CD8-positive, alpha-beta memory T cell (primary cell): ENCODE measurements at places on chromosomes 12 and 14. TPM values are rescaled to one million over a fixed set of nuclear protein-coding genes. Genes with fewer than 3 reads are reported as not detected.

- no peak for DNase-seq
- peak overlapping the region; percentile 38 for H3K27ac ChIP-seq
- H3K4me1 ChIP-seq = peaks cover 71% of the 10 kb centered on the region
Measured at GRCh38 chr14:91412939-91413338, 4.7 kb downstream of the CCDC88C start.

DNA sequence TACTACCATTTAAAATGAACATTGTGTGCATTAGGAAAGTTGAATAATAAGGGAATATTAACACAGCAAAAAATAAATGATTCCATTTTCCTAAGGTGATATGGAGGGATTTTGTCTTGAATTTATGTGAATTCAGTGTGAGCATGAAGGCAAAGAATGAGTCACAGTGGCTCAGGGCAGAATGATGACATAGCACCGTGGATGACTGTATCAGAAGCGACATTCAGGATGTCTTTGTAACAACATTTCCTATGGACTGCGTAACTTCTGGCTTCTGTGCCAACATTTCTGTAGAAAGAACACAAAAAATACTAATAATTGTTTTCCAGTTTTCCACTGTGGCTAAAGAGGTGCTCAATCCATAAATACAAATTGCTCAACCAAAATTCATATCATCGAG, 54.6 kb downstream of the TTC8 start:
- DNase-seq = no peak
- no peaks in the 10 kb centered on the region for H3K4me1 ChIP-seq
- H3K27me3 ChIP-seq = no peaks in the 10 kb centered on the region
- no peak overlapping the region for H3K4me3 ChIP-seq

DNA sequence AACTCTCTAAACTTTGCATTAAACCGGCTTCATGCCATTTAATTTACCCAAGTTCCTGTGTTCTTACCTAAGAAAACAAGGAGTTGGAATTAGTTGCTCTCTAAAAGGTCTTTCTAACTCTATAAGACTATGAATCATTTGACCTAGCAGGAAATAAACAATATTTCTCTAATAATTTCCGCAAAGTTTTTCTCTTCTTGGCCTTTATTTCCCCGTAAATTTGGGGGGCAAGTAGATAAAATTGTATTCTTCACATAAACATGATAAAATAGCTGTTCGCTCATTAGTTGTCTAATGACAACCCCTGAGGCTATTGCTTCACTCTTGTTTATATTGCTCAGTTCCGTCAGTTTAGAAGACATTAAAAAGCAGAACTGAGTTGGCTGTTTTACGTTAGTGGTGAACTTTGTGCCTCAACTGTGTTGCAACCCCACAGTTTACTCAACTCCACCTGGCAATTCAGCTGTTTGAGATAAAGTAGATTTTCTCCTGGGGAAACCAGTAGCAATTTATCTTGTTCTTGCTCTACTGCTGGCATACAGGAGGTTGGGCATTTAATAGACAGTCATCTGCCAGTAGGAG, 74.7 kb downstream of the BTG1 start:
- H3K27ac ChIP-seq = no peak overlapping the region
- no peak overlapping the region for H3K4me3 ChIP-seq
- no peaks in the 10 kb centered on the region for H3K27me3 ChIP-seq
- no peaks in the 10 kb centered on the region for H3K36me3 ChIP-seq

DNA sequence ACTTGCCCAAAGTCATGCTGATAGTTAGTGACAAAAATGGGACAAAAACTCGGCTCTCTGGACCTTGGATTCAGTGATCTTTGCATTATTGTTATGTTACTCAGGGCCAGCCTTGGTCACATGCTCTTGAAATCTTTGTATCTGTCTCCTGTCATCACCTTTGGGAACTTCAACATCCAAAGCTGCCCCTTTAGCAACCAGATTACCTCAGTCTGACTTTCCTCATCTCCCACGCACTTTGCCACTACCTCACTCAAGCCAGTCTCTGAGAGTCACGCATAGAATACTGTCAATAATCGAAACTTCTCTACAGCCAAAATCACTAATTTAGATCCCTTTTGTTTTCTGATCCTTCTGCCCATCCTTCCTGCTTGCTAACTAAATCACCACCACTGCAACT, 90.8 kb upstream of the DAAM1 start:
- H3K4me3 ChIP-seq = no peak overlapping the region
- DNase-seq = no peak
- no peaks in the 10 kb centered on the region for H3K36me3 ChIP-seq
- H3K27ac ChIP-seq = no peak overlapping the region
- H3K27me3 ChIP-seq = no peaks in the 10 kb centered on the region
- H3K4me1 ChIP-seq = no peaks in the 10 kb centered on the region

ITGB7 gene
- total RNA-seq = 339 TPM

DNA sequence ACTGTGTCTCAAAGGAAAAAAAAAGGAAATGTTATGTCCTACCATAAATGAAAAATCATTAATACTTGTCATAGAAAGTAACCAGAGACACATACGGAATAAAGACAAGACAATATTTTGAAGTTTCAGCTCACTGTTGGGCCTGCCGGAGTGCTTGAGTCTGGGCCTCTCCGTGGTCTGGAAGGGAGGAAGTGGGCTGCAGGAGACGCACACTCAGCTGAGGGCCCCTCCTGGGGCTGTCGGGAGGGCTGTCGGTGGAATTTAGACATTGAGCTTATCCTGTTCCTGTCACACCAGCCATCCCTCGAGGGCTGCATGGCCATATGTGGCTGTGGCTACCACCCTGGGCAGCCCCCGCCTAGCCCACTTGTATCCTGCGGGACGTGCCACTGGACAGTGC, 80.6 kb downstream of the DDX51 start:
- peaks cover 17% of the 10 kb centered on the region for H3K4me1 ChIP-seq
- no peak overlapping the region for H3K27ac ChIP-seq
- H3K4me3 ChIP-seq = no peak overlapping the region
- H3K36me3 ChIP-seq = peaks cover 26% of the 10 kb centered on the region
- no peaks in the 10 kb centered on the region for H3K27me3 ChIP-seq

DNA sequence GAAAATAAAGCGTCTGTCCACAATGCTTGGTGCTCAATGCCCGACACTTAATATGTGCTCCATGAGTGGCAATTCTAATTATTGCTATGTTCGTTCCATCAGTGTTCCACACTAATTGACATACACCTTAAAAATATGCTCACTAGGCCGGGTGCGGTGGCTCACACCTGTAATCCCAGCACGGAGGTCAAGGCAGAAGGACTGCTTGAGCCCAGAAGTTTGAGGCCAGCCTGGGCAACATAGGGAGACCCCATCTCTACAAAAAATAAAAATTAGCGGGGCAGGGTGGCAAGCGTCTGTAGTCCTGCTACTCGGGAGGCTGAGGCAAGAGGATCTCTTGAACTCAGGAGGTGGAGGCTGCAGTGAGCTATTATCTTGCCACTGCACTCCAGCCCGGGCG, 635 bp upstream of the HECTD4 start:
- no peak for DNase-seq
- H3K4me3 ChIP-seq = peak overlapping the region; percentile 79
- H3K27ac ChIP-seq = peak overlapping the region; percentile 68
- H3K4me1 ChIP-seq = peaks cover 16% of the 10 kb centered on the region

WASHC3 gene
- total RNA-seq = 40.0 TPM

GRCh38 chr14:99725774-99726537, 41.9 kb downstream of the CYP46A1 start:
- no peak overlapping the region for H3K4me3 ChIP-seq
- no peaks in the 10 kb centered on the region for H3K4me1 ChIP-seq
- no peaks in the 10 kb centered on the region for H3K36me3 ChIP-seq
- no peak overlapping the region for H3K27ac ChIP-seq
- no peak for DNase-seq

RNASE7 gene
- total RNA-seq = not detected

- H3K36me3 ChIP-seq = no peaks in the 10 kb centered on the region
- H3K27me3 ChIP-seq = no peaks in the 10 kb centered on the region
- no peak overlapping the region for H3K27ac ChIP-seq
- no peak overlapping the region for H3K4me3 ChIP-seq
Measured at GRCh38 chr14:53180272-53181221, 27.4 kb upstream of the DDHD1 start.

DNA sequence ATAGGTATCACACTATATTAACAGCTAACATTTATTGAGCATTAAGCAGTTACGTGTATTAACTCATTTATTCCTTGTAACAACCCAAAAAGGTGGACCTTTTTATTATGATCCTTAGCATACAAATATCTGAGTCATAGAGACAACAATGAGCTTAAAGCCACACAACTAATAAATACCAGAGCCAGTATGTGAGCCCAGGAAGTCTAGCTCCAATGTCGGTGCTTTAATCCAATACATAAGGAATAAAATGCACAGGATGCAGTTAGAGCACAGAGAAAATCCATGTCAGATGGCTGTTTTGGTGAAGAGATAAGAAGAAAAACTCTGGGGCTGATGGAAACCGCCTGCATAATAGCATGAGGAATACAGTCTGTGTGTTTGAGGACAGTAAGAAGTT, 888.6 kb downstream of the TMTC2 start:
- H3K4me3 ChIP-seq = no peak overlapping the region
- H3K27me3 ChIP-seq = no peaks in the 10 kb centered on the region

DNA sequence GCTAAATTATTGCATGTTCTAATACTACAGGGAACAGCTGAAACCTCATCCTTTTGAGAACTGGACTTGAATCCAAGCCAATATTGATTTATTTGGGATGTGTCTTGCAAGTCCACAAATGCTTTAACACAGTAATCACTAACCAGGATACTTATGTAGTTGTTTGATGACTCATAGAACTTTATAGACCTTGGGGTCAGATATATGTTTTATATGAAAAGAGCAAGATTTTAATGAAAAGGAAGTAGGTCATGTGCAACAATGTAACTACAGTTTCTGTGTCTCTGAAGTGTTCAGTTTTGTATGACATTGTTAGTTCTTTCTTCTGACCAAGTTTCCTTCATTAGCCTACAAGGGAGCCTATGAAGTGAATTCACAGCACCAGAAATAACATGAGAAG, 352.0 kb downstream of the ZFP36L1 start:
- no peaks in the 10 kb centered on the region for H3K4me1 ChIP-seq
- no peak overlapping the region for H3K27ac ChIP-seq
- H3K4me3 ChIP-seq = no peak overlapping the region
- DNase-seq = no peak

MIP gene
- not detected for total RNA-seq

CCER1 gene
- not detected for total RNA-seq

DNA sequence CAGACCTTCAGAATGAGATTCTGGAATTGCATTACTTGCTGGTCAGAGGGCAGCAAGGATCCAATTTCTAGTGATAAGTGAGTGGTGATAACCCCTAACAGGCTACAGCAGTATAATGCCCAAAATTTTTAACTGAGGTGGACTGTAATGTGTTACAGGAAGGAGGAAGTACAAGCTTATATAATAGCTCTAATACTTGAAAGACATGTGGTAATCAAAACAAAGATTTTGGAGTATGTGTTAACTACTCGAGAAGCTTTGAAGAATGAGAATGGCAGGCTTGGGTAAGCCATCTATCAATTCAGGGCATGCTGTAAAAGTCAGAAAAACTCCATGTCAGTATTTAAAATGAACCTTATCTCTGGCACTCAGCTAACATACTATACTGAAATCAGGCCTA, 70.5 kb downstream of the ANKS1B start:
- H3K36me3 ChIP-seq = no peaks in the 10 kb centered on the region
- H3K27ac ChIP-seq = no peak overlapping the region
- DNase-seq = no peak
- no peak overlapping the region for H3K4me3 ChIP-seq
- no peaks in the 10 kb centered on the region for H3K4me1 ChIP-seq

GRCh38 chr14:90721619-90722305, 94.5 kb downstream of the TTC7B start:
- no peak overlapping the region for H3K27ac ChIP-seq
- H3K36me3 ChIP-seq = no peaks in the 10 kb centered on the region
- no peaks in the 10 kb centered on the region for H3K4me1 ChIP-seq
- no peaks in the 10 kb centered on the region for H3K27me3 ChIP-seq

GRCh38 chr14:96806836-96807235, 9.7 kb downstream of the VRK1 start:
- peaks cover 7% of the 10 kb centered on the region for H3K4me1 ChIP-seq
- no peak overlapping the region for H3K27ac ChIP-seq
- H3K4me3 ChIP-seq = no peak overlapping the region
- H3K36me3 ChIP-seq = no peaks in the 10 kb centered on the region

- no peaks in the 10 kb centered on the region for H3K27me3 ChIP-seq
- H3K36me3 ChIP-seq = no peaks in the 10 kb centered on the region
- DNase-seq = no peak
Measured at GRCh38 chr12:113069149-113069548, 12.6 kb downstream of the DTX1 start.

DNA sequence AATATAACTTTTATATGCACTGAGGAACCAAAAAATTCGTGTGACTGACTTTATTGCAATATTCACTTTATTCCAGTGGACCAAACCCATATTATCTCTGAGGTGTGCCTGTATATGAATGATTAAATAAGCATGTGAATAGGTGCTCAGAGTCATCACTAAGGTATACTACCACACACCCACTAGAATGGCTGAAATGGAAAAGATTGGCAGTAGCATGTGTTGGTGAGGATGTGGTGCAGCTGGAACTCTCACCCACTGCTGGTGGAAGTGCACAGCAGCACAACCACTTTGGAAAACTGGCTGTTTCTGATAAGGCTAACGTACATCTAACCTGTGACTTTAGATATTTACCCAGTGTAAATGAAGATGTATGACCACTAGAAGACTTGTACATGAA, 36.8 kb downstream of the GOLGA5 start:
- no peak overlapping the region for H3K4me3 ChIP-seq
- peaks cover 45% of the 10 kb centered on the region for H3K36me3 ChIP-seq
- no peaks in the 10 kb centered on the region for H3K27me3 ChIP-seq
- no peak overlapping the region for H3K27ac ChIP-seq
- no peaks in the 10 kb centered on the region for H3K4me1 ChIP-seq

DNA sequence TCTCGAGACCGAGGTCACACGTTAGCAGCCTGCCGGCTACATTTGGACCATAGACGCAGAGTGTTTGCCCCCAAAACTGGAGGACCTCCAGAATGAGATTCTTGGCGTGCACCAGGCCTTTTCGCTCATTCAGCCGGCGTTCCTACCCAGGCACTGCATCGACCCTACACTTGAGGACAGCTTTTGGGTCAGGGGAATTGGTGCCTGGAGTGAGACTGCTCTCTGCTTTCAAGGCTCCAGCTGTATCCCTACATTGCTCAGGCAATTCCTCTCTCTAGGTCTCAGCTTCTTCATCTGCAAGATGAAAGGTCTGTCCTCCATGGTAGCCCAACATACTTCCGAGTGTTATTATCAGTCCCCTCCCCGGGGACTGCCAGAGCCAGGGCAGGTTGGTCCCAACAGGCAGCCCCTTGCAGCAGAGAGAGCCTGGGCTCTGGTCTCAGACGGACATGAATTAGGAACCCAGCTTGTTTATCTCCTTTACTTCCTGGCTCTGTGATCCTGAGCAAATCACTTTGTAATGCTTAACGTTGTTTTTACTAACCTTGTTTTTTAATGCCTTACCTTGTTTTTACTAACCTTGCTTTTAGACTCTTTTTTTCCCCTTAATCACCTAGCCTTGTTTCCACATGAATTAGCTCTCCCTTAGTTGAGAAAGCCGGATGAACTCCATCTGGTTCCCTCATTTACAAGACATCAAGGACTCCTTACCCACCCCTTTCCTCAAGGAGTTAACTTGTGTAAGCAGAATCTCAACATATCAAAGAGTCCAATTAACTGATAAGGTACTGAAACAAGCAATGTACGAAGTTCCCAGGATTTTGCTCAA, 892 bp downstream of the TCHP start:
- no peak for DNase-seq
- peak overlapping the region; percentile 85 for H3K4me3 ChIP-seq
- H3K27me3 ChIP-seq = no peaks in the 10 kb centered on the region
- peaks cover 16% of the 10 kb centered on the region for H3K36me3 ChIP-seq

KSR2 gene
- 0.11 TPM for total RNA-seq
